ENCODE measurements at places on chromosomes 6 and 20. TPM values are rescaled to one million over a fixed set of nuclear protein-coding genes. Genes with fewer than 3 reads are reported as not detected.

DNA sequence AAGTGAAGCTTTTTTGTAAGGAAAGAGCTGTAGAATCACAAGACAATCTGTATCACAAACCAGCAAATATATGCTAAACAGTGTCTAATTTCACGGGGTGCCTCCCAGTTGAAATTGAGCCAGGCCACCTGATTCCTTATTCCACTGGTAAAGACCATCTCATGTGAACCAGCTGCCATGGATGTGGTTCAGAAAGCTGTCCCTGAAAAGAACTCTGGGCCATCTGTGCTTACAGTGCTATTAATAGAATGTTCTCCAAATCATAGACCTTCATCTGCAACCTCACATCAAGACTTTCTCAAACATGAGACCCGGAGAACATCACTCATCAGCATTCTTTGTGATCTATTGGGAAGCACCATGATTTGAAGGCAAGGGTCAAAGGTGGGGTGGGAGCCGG lies 89.7 kb downstream of the FBXO5 start:
- no peak for DNase-seq

- DNase-seq = no peak
These were observed 14.6 kb downstream of the EEF1A1 start for GRCh38 chr6:73506246-73506645.

DNA sequence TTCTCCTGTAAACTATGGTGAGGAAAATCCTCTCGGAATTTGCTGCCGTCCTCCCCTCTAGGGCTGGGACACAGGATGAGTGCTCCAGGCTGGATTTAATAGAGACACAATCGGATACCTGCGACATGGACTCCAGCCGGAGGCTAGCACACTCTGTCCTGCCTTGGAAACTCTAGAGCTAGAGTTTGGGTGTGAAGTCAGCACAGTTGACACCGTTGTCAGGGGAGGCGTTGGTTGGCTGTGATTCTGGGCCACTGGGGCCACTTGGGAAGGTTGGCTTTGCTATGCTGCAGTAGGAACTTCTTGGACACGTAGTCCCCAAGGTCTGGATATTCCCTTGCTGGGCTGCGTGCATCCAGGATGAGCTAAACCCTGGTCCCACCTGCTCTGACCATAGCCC lies 169.4 kb downstream of the NRN1 start:
- DNase-seq = no peak

- peak; percentile 6 for DNase-seq
These were observed 85.3 kb downstream of the DLGAP4 start for GRCh38 chr20:36391456-36391855.

DNA sequence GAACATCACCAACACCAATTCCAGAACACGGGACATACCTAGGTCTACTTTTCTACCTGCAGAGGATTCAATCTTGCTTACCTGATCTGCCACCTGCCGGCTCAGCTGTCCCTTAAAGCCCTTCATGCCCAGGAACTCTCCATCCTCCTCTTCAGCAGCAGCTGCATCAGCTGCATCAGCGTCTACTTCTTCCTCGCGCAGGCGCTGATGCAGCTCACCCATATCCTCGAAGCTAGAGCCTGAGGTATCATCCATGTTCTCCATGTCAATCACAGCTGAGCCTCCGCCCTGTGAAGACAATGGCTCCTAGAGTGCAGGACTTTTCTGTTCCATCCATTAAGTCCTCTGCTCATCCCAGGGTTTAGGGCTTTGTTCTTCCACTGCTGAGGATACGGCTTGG lies 918 bp downstream of the YIPF3 start:
- no peak for DNase-seq

DNA sequence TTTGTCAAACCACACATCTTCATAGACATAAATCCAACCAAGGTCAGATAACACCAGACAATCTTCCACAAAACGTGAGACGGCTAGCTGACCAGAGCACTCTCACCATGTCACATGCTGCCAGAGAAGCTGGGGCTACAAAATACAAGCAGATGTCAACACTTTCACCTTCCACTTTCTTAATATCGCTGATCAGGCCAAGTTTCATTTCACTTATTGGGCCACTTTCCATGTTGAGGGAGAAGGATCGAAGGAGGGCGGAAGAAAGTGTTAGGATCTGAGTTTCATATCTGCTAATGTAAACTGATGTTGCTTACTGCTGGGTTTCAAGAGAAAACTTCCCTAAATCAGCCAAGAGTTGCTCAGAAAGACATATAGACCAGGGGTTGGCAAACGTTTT lies 177.0 kb upstream of the PRDM1 start:
- no peak for DNase-seq

DNA sequence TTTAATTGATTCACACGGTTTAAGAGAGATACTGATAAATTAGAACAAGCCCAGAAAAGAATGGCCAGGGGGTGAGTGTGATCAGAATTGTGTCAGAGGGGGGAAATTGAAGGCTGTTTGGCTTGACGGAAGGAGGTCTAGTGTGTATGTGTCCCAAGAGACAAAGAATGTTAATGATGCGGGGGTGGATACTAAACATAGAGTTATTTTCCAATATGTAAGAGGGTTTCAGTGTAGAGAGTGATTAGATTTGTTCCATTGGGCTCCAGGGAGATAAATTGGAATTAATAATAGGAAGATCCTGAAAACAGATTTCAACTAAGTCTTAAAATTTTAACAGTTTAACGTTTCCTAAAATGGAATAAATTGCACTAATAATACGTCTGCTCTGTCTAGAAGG lies 38.1 kb upstream of the UTRN start:
- no peak for DNase-seq

GRCh38 chr20:20261159-20261558 lies 106.7 kb upstream of the INSM1 start:
- no peak for DNase-seq

GRCh38 chr6:130065609-130066156 lies 47.3 kb downstream of the L3MBTL3 start:
- DNase-seq = no peak

DNA sequence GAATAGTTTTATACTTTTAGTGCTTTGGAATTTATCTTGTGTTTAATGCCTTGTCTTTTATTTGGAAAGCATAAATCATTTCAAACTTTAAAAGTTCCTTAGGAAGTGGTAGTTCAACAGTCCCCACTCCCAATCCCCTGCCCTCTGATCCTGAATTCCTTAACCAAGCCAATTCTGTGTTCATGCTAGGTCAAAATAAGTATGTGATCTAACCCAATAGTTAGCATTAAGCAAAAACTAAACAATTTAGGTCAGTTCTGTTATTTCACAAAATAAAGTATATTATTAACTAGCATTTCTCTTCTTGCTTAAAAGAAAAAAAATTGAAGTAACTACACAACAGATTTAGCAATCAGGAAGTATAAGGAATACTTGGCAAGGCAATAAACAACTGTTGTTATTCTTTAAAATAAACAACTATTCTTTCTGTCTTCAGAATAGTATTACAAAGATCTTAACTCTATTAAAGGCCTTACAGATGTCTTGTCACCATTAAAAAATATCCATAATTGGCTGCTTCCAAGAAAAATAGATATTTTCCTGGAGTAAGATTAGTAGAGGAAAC lies 37.0 kb downstream of the AKIRIN2 start:
- DNase-seq = no peak

GRCh38 chr6:16562498-16562897 lies 198.8 kb downstream of the ATXN1 start:
- peak; percentile 73 for DNase-seq

DNA sequence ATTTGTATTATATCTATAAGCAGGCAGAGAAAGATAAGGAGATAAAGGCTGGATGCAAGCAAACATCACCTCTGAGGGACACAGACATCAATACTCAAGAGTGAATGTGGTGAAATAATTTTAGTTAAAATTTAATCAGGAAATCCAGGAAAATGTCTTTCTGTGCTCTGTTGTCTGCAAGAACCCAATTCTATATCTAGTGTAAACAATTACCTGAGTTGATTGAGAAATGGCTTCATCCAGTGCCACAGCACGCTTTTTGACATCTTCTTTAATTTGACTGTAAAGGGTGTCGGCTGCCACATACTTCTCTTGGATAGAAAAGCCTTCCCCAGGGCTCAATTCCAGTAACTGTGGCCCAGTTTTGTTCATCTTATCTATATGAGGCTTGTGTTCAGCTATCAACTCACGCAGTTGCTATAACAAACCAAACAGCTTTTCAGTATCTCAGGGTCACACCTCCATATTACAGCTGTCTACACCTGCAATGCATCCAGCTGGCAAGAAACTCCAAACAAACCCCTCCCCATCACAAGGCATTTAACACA lies 131.6 kb downstream of the DST start:
- DNase-seq = peak; percentile 30

- DNase-seq = no peak
These were observed 19.1 kb downstream of the OLIG3 start for GRCh38 chr6:137475103-137475502.

DNA sequence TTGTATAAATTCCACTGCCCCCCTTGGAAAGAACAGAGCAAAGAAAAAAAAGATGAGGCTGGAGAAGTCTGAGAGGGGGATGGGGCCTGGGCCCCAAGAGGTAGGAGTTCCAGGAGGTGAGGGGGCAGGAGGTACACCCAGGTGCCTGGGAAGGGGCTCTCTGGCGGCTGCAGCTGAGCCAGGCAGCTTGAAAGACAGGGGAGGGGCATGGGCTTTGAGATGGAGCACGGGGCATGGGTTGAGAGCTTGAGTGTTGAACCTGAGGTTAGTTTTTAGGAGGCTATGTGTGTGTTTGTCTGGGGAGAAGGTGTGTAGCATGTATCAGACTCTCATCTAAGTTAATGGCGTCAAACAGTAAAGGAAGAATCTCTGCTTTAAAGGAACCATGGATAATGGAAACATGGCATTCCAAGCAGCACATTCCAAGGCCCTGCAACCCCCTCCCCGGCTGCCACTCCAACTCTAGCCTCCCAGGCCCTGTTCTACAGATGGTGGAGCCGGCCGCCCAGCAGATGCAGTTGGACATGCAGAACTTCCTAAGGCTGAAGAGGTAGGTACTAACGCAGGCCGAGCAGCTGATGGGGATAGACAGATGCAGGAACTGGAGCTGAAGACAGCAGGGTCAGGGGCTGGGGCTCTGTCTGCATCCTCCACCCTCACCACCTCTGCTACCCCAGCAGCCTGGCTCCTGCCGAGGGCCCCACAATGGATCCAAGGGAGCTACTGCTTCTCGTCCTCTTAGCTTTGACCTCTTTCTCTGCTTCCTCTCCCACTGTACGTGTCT lies 42.1 kb downstream of the MDFI start:
- no peak for DNase-seq

- DNase-seq = no peak
These were observed 53.4 kb downstream of the SLX4IP start for GRCh38 chr20:10488534-10488933.

DNA sequence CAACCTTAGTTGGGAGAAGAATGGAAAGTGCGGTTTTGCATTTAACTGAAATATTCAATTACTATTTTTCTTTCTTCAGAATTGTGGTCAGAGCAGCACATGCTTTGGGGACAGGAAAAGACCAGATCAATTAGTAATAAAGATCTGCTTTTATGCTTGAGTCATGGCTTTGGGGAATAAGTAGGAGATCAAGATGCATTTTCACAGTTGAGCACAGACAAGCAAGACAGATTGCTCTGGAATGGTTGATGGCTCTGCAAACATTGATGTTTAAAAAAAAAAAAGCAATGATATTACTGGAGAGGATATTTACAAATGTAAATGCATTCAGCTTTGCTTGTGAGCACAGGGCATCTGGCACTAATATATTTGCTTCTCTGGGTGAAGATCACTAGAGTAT lies 224.4 kb upstream of the SASH1 start:
- no peak for DNase-seq

- no peak for DNase-seq
These were observed 190.7 kb upstream of the VGLL2 start for GRCh38 chr6:117074672-117075071.

GRCh38 chr20:50041246-50041873 lies 58.6 kb downstream of the SNAI1 start:
- no peak for DNase-seq

DNA sequence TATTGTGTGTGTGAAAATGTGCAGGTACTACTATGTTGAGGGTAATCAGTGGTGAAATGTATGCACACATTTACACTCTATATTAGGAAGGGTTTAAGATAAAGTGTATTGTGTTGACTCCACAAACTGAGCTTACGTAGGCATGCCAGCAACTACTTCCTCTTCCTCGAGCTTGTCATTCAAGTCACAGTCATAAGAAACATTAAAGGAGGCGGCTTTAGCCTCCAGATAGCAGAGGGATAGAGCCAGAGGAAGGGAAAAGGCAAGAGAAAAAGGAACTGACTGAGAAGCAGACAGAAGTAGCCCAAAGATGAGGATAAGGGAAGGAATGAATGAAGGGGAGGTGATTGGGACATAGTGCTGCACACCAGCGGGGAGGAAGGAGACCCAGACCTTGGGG lies 55.2 kb downstream of the SMLR1 start:
- no peak for DNase-seq

- no peak for DNase-seq
These were observed 392.5 kb downstream of the CDH4 start for GRCh38 chr20:61644378-61645076.

Gene HSPA12B
- polyA plus RNA-seq = 0.02 TPM

Gene TP53TG5
- polyA plus RNA-seq = 0.14 TPM

Gene ZNF512B
- 3.5 TPM for polyA plus RNA-seq

Gene RIMS1
- polyA plus RNA-seq = 1.1 TPM

Gene TSPO2
- not detected for polyA plus RNA-seq

Gene SAMD3
- polyA plus RNA-seq = 3.9 TPM

Gene FAM83B
- not detected for polyA plus RNA-seq
